ENCODE measurements at places on chromosomes 1 and 21.

- no peak for DNase-seq
Observed at GRCh38 chr1:184770181-184770979, 15.7 kb upstream of the EDEM3 start.

GRCh38 chr1:205929496-205930194 is 13.6 kb downstream of the SLC26A9 start:
- no peak for DNase-seq

GRCh38 chr1:34370748-34371147 is 194.0 kb downstream of the C1orf94 start:
- DNase-seq = no peak

DNA sequence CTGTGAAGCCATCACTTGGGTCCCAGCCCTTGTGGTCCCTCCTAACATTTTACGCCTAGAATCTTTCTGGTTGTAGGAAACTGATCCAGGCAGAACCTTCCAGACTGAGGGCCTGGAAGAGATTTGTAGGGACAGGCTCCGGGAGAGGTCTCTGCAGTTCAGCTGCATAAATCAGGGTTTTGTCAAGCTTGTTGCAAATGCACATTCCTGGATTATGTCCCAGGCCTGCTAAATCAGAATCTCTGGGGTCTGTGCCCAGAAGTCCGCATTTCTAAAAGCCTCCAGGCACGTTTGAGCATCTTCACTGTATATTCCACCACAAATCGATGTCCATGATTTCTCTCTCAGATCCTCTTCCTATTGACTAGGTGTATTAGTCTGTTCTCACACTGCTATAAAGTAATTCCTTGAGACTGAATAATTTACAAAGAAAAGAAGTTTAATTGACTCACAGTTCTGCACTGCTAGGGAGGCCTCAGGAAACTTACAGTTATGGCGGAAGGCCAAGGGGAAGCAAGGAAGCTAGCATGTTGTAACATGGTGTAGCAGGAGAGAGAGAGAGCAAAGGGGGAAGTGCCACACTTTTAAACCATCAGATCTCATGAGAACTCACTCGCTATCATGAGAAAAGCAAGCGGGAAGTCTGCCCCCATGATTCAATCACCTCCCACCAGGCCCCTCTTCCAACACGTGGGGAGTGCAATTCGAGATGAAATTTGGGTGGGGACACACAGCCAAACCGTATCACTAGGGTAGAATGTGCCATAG is 1.2 kb upstream of the FHAD1 start:
- DNase-seq = no peak

GRCh38 chr1:115437196-115437595 is 99.1 kb upstream of the NGF start:
- no peak for DNase-seq

Data from stimulated activated CD8-positive, alpha-beta memory T cell treated with anti-CD3 and anti-CD28 coated beads, Interleukin-15, amount 100 ng/mL, for 4 hours (primary cell).